ENCODE measurements at places on chromosomes 1 and 21.
A peak's percentile ranks its signal among the peaks of the same experiment; 100 is the strongest.

- no peak for DNase-seq
Measured at GRCh38 chr1:227894831-227895451, 52.8 kb downstream of the WNT9A start.

GRCh38 chr1:30751830-30752650 lies 5.5 kb downstream of the LAPTM5 start:
- no peak for DNase-seq

DNA sequence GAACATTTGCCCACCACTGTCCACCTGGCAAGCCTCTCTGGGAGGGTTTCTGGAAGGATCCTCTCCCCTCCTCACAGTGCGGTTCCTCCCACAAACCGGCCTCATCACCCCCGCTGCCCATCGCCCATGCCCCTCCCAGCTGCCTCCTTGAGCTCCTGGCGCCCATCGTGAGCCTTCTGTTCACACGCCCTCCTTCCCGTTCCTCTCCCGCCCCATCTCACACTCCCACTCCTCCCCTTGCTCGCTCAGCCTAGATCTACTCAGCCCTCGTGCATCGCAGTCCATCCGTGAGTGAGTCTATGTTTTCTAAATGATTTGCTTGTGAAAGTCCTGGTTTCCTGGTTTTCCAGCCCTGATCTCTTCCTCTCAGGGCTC lies 119.1 kb upstream of the C1orf174 start:
- DNase-seq = no peak

DNA sequence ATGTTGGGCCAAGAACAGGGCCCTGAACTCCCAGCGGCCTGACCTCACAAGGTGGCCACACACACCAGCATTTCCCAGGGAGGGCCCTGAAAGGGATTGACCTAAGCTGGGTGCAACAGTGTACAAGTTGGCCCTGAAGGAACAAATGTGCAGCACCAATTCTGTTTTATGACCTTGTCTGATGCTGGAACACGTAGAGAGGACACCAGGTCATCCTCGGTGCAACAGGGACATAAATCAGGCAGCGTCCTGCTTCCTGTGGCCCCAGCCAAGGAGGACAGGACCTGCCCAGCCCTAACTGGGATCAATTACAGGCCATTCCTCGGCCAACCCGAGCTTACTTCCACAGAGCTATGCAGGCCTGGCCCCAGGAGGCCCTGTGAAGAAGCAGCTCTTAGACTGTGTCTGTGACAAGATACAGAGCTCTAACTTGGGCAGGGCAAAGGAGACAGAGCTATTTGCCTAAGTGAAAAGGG lies 12.8 kb upstream of the PHC2 start:
- DNase-seq = no peak

- DNase-seq = peak; percentile 71
Measured at GRCh38 chr1:178530037-178530402, 17.1 kb downstream of the TEX35 start.

GRCh38 chr1:26127235-26128163 lies 15.9 kb downstream of the PDIK1L start:
- DNase-seq = no peak

GRCh38 chr1:84845357-84845756 lies 47.6 kb downstream of the LPAR3 start:
- DNase-seq = no peak

DNA sequence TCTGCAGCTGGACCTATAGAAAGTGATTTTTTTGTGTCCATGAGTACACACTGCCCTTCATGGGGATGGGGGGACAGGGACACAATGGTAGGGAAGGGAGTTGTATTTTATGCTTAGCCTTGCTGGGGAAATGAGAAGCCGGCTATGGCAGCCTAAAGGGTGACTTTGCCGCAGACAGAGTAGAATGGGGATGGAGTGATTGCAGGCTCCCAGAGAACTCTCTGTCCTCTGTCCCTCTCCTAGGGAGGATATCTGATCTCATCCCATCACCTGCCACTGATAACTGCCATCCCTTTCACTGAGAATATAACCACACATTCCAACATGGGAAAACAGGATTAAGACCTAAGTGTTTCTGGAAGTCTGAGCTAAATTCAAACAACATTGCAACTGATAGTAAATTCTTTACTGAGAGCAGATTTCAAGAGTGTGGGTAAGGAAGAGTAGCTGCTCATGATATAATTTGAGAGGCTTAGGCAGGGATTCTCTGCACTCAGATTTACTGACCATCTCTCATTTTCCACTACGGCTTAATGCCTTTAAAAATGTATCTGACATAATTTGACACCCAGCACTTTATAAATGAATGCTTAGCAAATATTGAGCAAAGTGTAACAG lies 13.9 kb downstream of the SH2D1B start:
- no peak for DNase-seq

DNA sequence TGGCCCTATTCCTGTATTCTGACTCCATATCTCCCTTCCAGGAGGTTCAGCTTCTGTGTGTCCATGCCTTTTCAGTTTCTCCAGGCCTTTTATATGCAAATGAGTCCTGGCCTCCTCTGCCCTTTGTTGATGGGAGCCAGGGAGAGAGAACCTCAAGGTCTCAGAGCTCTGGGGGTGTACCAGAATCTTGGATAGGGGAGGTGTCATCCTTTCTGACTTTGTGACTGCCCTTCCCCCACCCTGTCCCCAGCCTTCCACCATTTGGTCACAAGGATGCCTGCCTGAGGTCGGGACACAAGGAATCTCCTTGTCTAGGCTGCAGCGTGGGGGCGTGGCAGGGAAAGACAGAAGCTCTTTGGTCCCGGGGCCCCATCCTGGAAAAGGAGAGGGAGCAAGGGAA lies 18.6 kb downstream of the LURAP1 start:
- DNase-seq = no peak

DNA sequence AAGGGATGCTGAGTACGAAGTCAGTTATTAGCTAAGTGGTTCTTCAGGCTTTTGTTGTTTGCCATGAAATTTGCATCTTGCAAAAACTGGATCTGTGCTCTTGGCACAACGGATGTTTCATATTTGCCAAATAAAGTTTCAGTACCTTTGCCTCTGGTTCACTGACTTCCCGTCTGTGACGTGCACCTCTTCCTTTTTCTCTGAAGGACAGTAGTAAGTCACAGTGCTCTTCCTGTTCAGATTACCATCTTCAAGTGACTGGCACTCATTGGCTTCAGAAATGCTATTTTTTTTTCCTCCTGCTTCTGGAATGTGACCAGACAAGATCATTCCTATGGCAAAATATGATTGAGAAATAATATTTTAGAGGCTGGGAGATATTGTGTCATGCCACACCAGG lies 75.9 kb upstream of the GREM2 start:
- DNase-seq = no peak

- DNase-seq = peak; percentile 53
Measured at GRCh38 chr1:39258146-39258924, 53.8 kb downstream of the MACF1 start.

- no peak for DNase-seq
Measured at GRCh38 chr1:33088119-33088906, 7.4 kb downstream of the AZIN2 start.

DNA sequence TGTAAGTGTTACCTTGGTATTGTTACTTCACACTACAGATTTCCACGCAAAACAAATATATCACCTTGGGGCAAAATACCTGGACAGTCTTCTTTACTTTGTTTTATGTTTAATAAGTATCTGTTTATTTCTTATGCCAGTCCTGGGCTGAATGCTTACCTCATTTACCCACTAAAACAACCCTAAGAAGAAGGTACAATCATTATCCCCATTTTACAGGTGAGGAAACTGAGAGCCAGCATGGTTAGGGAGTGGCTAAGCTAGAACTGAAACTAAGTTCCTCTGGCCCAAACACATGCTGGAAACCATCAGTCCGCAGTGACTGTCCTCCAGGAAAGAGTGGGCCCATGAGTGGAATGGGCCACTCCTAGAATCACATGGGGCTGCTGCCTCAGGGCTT lies 13.0 kb upstream of the GUCA2B start:
- no peak for DNase-seq

DNA sequence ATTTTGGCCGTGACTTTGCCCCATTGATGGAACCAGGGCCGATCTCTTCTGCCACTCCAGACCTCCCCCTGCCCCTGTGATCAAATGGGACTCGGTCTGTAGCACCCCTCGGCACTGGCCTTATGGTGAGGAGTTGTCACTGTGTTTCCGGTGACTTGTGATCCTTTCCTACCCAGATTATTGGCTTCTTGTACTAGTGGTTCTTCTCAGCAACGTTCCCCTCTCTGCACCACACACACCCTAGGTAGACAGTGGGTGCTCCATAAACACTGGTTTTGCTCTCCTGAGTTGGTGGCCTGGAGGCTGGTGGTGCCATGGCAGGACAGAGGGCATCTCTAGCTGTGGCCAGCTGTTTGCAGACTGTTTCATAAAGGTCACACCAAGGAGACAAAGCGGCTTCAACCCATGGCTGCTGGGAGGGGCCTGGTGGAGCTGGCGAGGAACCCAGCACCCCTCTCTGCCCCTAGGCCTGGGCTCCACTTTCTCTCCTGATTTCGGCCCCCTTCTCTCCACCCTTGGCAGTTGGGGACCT lies 50.7 kb downstream of the DHRS3 start:
- DNase-seq = no peak
